ENCODE measurements at places on chromosomes 12 and 14.

- DNase-seq = no peak
Observed at GRCh38 chr14:95270203-95270602, 49.5 kb downstream of the CLMN start.

DNA sequence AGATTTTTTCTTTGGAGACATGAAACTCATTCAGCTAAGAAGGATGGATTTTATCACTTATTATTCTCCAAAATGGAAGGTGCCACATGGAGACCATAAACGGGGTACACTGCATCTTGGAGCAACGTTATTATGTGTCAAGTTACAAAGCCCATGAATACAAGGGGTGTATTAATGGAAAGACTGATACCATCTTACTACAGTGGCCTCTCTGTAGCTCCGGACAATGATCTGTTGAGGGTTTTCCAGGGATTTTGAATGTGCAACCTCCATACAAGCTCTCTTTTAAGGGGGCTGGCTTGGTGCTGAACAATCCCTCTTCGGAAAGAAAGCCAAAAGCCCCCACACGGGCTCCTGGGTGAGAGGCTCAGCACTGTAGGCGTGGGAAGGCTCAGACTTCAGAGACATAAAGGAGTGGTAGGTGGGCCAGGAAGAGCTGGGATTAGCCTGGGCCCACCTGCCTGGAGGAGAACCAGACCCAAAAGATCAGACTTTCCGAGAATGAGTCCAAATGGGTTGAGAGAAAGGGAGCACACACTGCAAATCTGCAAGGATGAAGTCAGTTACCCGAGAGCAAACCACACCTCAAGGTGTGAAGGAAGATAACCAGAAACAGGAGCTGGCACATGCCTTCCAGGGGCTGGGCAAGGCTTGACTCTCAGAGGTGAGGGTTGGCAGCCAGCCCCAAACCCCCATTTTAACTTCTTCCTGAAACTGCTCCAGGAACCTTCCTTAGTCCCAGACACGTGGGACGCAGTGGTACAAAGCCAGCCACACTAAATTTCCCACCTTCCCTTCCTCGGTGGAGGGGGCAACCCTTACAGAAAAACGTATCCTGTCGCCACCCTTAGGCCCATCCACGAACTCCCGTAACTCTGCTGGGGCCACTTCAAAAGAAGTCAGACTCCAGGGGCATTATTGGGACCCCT, 1.5 kb downstream of the VPS37B start:
- no peak for DNase-seq

- no peak for DNase-seq
Observed at GRCh38 chr14:73234586-73235394, 2.5 kb upstream of the PAPLN start.

DNA sequence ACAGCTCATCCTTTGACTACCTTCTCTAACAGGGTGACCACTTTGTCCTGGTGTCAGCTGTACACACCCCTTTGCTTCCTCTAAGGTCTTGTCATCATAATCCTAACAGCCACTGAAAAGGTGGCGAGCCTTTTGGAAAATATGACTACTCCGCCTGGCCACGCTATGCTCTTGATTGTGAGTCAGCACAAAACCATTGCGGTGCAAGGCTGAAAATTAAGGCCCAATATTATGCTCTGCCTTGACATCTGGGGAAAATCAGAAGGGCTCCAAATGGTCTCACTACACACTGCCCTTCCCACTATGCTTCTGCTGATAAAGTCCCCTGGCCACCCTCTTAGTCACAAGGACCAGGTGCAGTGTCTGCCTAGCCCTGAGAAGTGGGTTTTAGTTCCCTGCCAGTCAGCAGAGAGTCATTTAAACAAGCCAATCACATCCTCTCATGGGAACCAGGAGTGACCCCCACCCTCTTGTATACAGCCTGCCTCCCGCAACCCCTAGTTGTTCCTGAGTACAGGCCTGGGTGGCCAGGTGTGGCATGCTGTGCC, 34.3 kb downstream of the FGD6 start:
- no peak for DNase-seq

DNA sequence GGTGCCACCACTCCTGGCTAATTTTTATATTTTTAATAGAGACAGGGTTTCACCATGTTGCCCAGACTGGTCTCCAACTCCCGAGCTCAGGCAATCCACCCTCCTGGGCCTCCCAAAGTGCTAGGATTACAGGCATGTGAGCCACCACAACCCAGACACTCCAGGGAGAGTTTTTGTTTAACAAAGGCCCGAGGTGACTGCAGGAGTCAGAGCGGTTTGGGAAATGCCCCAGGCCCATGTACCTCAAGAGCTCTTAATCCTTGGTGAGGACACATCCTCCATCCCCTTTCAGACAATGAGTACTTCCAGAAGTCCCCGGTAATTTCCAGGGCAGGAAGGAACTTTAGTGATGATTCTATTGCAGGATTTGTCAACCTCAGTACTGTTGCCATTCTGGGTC, 176.0 kb downstream of the ESRRB start:
- no peak for DNase-seq

DNA sequence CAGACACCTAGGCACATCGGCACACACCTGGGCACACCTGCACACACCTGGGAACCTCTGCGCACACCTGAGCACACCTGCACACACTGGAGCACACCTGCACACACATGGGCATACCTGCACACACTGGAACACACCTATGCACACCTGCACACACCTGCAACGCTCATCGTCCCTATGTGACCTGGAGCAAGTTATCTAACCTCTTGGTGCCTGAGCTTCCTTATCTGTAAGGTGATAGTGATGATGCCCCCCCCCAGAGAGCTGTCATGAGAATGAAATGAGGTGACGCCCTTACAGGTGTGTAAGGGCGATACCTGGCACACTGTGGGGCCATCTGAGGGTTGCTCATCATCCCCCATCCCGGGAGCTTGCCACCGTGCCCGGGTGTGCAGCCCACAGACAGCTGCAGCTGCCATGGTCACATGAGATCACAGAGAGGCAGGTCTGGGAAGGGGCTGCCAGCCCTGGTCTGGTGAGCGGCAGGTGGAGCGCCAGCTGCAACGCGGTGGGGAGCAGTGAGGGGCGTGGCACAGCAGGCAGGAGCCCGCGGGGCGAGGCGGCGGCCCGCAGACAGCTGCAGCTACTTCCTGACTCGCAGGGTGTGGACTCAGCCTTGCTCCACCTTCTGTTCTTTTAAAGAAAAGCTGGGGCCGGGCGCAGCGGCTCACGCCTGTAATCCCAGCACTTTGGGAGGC, 59.9 kb upstream of the FBRSL1 start:
- DNase-seq = peak; percentile 48

DNA sequence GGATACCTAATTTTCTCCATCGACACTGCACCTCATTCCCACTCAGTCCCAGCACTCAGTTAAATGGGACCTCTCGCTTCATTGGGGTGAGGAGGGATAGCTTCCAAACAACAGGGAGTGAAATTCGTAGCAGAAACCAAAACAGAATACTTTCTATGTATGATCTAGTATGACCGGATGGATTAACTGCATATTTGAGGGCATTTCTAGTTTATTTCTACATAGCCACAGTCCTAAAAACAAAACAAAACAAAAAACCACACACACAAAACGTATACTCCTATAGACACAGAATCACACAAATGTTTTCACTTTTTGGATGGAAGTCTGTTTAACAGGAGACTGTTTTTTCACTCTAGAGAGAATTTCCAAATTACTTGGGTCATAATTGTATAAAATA, 307.5 kb upstream of the FKBP4 start:
- no peak for DNase-seq

DNA sequence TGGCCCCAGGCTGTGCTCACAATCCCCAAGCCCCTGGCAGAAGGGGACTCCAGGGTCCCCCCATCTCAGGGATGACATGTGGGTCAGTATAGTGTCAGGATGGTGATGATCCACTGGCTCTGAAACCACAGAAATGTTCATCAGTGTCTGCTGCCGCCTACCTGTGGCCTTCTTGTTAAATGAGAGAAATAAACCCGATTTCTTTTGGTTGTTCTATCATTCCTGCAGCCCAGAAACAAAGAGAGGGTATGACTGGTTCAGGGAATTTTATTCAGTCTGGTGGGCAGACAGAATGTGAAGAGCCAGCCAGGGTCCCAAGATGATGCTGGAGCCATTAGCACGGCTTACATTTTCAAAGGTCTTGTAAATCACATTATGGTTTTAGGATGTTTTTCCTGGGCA, 86.6 kb downstream of the CRADD start:
- no peak for DNase-seq

DNA sequence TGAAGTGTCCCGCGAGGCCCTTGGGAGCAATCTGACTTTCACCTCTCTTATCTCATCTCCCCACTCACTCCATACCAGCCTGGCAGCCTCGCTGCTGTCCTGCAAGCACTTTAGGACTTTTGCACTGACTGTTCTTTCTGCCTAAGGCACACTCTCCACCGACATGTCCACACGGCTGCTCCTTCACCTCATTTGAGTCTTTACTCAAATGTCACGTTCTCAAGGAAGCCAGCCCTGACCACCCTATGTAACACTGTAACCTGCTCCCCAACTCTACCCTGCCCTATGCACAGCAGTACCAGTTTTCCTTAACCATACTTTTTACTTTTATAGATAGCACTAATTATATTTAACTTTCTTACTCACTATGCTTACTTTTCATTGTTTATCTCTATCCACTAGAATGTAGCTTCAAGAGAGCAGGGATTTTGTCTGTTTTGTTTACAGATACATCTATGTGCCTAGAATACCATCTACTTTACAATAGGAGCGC, 32.0 kb downstream of the PRKD1 start:
- DNase-seq = no peak

DNA sequence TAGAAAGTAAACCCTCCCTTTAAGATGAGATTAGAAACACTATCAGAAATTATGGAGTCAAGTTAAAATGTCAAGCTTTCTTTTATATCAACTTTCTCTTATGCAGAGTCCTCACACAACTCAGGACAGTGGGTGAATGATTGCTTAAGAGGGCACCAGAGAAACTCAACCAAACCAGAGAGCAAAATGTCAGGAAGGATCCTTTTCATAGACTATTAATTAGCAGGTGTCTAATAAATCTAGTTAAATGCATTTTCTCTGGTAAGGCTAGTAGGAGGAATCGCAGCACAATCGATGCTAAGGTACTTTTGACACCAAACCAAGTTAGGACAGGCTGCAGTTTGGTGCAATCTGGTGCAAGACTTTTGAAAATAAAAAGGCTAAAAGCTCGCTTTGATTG, 614.7 kb upstream of the FOXG1 start:
- no peak for DNase-seq

Measured in stimulated activated CD4-positive, alpha-beta T cell treated with anti-CD3 and anti-CD28 coated beads, Interleukin-4, amount 100 ng/mL, for 1 hour (primary cell).